Muscle of back (tissue), 13 donors: ENCODE measurements at places on chromosomes 2 and 18.

- no peak for DNase-seq
These were observed 767.4 kb downstream of the MBD2 start for GRCh38 chr18:53457068-53457467.

- no peak for DNase-seq
These were observed 21.4 kb downstream of the ANKRD30B start for GRCh38 chr18:14769381-14769780.

DNA sequence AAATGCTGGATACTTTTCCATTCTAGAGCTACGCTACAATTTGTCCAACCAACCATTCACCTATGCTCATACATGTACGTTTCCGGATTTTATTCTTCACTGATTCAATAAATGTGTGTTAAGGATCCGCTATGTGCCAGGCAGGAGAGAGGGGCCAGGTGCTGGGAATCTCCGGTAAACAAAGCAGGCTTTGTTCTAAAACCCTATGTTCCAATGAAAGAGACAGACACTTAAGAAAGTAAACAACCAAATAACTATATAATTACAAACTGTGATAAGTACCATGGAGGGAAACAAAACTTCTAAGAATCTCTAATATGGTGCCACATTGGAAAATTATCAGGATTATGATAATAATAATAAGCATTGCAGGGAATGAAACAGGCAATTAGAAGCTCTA, 22.2 kb upstream of the POMC start:
- no peak for DNase-seq

DNA sequence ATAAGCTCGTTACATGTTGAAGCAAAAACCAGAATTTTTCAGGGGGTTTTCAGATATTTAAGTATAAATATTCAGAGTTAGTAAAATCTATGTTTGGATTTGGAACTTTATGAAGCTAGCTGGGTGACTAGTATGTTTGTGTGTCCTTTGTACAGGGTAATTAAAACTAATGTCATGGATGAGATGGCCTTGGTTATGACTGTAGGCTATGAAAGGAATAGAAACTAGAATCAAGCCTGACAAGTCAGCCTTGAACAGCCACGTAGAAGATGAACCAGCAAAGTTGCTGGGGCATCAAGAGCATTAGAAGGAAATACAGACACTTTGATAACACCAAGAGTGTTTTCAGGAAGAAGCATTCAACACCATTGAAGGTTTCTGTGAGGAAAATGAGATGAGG, 825.1 kb upstream of the CNTNAP5 start:
- DNase-seq = no peak

DNA sequence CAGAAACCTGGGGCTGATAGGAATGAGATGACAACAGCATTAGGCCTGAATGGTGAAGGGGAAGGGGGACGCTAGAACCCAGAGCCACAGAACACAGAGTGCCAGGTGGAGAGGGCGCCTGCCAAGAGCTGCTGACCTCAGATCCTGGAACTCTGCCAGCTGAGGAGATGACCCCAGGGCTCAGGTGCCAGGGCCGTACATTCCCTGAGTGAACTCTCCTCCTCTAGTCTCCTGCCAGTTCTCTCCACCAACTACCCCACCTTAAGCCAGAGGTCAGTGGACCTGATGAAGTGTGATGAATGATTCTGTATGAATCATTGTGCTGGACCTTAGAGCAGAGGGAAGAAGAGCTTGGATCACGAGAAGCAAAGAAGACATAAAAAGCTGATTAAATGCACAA, 1582.2 kb upstream of the ACVR2A start:
- no peak for DNase-seq

- DNase-seq = no peak
These were observed 10.2 kb upstream of the HTR2B start for GRCh38 chr2:231134910-231135655.

DNA sequence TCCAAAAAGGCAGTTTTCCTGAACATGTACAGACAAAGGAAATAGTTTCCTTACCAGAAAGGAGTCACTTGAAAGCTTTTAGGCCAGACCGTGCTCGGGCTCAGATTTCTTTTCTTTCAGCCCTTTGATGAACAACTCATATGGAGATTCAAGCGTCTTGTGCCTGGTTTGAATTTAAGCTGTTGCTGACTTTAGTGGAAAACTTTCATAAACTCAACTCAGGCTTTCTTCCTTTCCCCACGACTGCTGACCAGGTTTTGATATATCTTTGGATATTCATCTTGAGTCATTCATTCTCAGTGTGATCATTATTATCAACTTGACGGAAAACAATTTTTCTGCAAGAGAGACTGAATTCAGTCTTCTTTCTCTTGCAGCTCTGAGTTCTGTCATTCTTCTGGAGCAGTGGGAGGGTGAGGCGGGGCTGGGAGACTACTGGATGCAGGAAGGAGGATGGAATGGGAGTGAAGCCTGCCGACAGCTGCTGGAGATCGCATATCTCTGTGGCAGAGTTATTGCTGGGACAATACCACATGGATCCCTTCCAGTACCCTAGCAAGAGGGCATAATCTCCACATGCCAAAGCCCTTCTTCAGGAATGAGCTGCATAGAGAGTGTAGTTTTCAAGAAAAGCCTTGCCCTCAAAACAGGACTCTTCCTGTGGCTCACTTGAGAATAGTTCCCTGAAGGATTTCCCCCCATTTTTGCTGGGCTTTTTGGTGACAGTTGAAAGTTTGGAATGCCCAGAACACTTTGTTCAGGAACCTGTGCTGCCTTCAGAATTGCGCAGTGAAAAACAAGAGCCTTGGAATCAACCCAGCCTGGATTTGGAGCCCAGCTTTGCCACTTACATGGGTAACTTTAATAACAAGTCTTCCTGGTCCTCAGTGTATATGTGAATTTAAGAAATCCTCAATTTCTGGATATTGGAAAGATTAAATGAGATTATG, 364.4 kb downstream of the ZNF521 start:
- DNase-seq = peak; percentile 84

DNA sequence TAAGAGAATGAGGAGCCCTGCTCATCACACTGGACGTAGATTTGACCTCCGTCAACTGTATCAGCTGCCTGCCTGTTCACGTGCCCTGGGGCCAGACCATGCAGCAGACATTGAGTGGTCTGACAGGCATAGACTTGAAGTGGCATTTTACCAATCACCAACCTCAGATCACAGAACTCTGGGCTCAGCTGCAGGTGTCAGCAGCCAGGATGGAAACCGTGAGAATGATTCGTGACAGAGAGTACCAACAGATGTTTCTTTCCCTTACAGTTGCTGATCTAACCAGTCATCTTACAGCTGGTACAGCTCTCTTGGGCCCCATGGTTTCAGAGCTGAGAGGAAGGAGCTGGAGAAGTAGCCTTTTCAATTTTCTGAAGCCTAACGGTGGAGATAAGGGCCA, 148.9 kb downstream of the EN1 start:
- DNase-seq = no peak

GRCh38 chr2:22822835-22823234, 562.1 kb upstream of the KLHL29 start:
- DNase-seq = no peak

DNA sequence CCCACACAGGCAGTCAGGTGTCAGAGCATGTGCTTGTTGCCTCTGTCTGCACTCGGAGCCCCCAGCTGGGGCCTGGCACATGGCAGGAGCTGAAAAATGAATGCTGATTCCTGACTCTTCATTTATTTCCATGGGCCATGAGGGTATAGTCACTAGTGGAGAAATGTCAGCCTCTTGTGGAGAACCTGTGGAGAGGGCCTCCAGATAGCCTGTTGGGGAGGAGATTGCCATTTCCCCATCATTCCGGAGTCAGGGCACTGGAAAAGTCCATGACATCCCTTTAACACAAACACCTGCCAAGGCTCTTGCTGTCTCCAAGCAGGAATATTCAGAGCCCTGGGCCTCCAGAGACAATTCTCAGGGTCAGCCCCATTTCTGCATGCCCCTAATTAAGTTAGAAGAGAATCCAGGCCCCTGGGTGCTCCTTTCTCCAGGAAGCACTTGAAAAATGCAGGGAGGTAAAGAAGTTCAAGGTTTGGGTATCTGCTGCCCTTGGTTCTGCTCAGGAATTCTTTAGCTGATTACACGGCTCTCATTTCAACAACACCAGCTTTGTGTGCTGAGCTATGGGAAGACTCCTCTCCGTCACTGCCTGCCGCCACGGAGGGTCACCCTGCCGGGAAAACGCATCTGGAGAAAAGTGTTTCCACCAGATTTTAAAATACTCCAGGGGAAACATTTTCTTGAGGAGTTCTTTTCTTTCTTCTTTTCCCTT, 311.3 kb downstream of the MYCN start:
- no peak for DNase-seq

DNA sequence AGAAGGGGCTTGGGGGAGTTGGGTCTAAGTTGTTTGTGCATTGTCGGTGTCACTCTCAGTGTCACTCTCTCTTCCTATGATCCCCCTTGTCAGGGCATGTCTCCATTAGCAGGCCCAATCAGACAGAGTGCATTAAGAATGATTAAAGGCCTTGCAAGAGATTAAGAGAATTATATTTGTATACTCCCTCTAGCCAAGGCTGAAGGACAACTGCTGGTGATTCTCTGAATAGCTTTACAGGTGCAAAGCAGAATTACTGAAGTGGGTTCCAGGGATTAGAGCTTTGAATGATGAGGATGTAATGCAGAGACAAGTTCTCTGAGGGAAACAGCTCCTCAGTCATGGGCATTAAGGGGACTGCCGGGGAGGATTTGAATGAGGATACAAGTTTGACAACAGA, 104.8 kb upstream of the LGALSL start:
- DNase-seq = no peak

DNA sequence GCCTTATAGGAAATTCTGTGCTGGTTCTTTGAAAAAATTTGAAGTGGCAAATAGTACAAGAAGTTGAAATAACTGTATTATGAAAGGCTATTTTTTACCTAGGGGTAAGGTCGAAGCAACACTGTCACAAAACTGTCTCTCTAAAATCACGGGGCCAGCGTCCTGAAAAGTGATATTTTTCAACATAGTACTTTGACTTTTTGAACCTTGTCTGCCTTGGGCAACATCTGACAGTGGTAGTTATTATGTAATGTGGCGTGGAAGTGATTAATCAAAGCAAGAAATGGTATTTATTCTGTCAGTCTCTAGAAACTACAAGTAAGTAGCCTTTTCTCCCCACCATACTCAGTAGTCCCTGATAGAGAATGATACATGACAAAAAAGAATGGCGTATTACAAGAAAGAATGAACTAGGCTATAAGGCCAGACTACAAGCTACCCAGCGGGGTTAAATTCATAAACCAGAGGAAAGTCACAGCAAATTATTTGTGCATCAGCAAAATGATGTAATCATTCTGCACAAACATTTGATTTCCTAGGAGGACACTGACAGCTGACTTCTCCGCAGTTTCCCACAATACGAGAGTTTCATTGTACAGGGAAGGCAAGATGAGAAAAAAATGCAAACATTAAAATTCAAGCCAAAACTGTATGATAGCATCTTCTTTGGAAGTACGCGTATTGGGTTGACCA, 9.8 kb downstream of the GEN1 start:
- DNase-seq = no peak

GRCh38 chr2:104026725-104027124, 827.2 kb upstream of the POU3F3 start:
- no peak for DNase-seq

DNA sequence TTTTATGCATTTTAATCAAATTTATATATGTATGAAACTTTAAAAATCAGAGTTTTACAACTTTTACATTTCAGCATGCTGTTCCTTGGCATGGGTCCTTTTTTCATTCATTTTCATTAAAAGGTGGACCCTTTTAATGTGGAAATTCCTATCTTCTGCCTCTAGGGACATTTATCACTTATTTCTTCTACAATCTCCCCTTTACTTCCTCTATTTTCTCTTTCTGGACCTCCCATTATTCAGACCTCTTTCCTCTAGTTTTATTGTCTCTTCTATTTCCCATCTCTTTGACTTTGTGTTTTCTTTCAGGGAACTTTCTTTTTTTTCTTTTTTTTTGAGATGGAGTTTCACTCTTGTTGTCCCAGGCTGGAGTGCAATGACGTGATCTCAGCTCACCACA, 5.7 kb downstream of the PROC start:
- no peak for DNase-seq

- DNase-seq = no peak
These were observed 46.1 kb downstream of the DNMT3A start for GRCh38 chr2:25295621-25296020.

DNA sequence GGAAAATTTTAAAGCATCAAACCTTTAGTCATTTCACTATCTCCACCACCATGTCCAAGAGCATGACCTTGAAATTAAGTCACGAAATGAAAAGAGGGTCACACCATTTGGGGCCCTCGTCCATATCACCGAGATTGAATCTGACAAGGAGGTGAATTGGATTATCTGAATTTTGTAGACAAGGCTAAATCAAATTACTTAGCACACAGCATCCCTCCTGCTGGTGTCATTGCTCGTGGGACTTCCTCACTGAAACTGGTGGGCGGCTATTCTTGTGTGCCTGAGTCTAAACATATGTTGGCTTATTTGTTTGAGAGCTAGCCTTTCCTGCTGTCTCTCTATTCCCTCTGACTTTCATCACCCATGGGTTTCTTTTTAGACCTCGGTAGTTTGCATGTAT, 64.6 kb upstream of the CNGA3 start:
- no peak for DNase-seq

DNA sequence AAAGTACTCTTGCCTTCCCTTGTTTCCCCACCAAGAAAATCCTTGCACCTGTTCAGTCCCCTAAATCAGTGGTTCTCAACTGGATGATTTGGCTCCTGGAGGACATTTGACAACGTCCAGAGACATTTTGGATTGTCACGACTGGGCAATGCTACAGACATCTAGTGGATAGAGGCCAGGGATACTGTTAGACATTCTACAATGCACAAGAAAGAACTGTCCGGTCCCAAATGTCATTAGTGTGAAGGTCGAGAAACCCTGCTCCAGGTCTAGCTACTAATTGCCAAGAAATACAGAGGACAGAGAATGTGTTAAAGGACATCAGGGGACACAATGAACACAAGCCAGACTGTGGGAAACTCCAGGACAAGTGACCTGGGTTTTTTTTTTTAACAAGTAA, 60.0 kb downstream of the LRP2 start:
- DNase-seq = no peak

DNA sequence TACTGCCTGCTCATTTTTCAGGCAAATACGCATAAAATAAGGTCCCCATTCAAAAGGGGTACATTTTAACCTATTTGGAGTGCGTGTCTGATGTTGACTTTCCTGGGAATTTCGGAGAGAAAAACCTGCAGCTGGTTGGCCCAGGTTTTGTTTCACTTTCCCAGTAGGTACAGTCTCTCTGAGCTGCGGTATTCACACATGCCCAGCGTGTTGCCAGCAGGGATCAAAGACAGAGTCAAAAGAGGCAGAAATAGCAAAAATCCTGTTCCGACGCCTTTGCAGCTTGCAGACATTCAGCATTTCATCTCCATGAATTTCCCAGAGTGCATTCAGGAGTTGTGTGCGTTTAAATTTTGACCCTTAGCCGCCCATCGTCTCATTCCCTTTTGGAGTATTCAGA, 855.4 kb upstream of the CELF4 start:
- DNase-seq = no peak

GRCh38 chr2:19786408-19787058, 115.2 kb downstream of the TTC32 start:
- DNase-seq = no peak

GRCh38 chr2:20642055-20642971, 8.6 kb downstream of the HS1BP3 start:
- peak; percentile 84 for DNase-seq
